ENCODE measurements at places on chromosomes 4 and X.

- DNase-seq = no peak
Measured at GRCh38 chr4:2907226-2907625, 56.0 kb downstream of the NOP14 start.

- DNase-seq = no peak
Measured at GRCh38 chr4:41509451-41509866, 28.5 kb upstream of the LIMCH1 start.

DNA sequence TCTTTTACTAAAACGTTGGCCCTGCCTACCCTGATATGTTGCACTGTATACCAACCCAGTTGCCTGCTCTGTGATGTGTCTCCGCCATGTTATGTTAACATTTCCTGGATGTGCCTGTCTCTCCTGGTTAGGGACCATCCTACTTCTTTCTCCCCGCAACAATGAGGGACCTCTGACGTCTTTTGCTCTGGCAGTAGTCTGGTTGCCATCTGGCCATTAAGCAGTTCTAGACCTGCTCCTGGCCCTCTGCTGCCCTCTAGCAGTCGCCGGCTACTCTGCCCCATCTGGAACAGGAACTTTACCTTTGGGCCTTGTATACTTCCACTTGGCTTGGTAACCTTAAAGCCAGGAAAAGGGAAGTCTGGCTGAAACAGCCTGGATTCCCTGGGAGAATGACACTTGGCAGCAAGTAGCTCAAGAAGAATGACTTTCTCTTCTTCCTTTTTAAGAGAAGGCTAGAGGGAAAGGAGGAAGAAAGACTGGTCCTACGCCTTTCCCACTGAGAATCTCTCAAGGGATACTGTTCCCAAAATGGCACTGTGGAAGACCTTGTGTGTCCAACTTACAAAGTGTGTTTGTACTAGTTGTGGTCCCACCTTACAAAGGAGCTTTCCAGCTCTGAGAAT is 63.5 kb downstream of the GPC3 start:
- DNase-seq = peak; percentile 60

GRCh38 chr4:2891294-2891693 is 47.6 kb downstream of the ADD1 start:
- DNase-seq = no peak

DNA sequence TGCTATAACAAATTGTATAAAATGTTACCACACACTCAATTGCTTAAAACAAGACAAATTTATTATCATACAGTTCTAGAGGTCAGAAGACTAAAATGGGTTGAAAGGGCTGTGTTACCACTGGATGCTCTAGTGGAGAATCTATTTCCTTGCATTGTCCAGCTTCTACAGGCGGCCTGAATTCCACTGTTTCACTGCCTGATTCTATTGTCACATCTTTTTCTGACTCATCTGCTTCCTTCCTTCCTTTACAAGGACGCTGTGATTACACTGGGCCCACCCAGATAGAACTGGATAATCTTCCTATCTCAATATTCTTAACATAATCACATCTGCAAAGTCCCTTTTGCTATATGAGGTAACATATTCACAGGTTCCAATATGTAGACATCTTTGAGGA is 19.4 kb upstream of the ARMCX1 start:
- DNase-seq = no peak

GRCh38 chr4:86896596-86896995 is 4.4 kb upstream of the C4orf36 start:
- DNase-seq = no peak

- peak; percentile 3 for DNase-seq
Measured at GRCh38 chr4:163161536-163162205, 5.0 kb downstream of the NAF1 start.

DNA sequence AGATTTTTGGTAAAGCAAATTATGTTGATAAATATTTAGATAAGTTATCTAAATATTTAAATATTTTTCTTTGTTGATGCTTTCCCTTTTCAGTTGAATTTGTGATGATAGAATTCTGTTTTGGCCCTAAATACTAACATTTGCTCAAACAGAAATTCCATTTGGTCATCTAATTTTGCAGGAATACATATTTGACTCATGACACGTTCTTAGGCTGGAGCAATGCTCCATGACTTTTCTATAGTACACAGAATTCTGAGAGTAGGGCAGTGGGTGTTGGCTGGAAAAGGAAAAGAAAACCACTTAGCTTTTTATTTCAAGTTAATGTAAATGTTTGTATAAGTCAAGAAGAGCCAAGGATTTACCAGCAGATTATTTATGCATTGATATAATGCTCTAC is 58.6 kb upstream of the GK2 start:
- DNase-seq = no peak

- no peak for DNase-seq
Measured at GRCh38 chr4:95161781-95162469, 386.8 kb downstream of the UNC5C start.

- no peak for DNase-seq
Measured at GRCh38 chr4:117983541-117984365, 50.5 kb upstream of the NDST3 start.

GRCh38 chr4:106679063-106679462 is 310.5 kb upstream of the GIMD1 start:
- no peak for DNase-seq

DNA sequence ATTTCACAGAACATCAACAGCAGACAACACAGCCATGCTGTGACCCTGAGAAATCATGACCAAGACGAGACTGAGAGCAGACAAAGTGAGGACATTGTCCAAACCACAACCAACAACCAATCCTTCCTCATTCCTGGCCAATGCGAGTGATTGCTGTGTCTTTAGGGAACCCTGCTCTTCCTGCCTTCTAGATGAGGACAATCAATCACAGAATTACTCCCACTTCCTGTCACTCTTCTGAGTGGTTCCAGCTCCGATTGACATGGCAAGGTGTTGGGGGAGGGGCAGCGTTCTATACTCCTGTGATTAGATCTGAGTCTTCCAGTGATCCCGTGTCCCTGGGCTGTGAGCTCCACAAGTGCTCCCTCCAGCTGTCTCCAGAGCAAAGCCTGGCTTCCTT is 227.8 kb downstream of the STIM2 start:
- DNase-seq = no peak

DNA sequence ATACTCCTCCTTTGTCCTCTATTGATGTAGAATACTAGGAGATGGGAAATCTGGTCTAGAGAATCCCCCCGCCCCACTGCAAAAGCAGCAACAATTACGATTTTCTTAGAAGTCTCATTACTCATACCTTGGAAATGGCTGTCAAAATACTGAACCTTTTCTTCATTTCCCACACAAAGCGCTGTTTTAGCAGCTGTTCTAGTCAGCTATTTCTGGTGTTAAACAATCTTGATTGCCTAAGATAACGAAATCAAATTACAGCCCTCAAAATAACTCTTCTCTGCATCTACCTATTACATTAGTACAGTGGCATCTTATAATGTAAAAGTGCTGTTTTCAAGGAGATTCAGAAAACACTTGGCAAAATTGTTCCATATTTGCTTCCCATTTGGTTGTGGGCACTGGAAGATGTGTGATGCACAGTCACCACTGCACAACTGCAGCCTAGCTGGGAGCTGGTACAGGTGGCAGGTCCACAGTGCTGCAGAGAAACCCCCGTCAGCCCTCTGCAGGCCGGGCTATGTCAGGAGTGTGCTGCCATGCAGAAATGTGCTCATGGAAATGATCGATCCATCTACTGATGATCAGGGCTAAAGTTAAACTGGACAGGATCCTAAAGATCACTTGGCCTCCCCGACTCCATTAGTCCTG is 50.4 kb downstream of the TBC1D9 start:
- no peak for DNase-seq

- no peak for DNase-seq
Measured at GRCh38 chr4:7818399-7818911, 121.2 kb downstream of the AFAP1 start.

DNA sequence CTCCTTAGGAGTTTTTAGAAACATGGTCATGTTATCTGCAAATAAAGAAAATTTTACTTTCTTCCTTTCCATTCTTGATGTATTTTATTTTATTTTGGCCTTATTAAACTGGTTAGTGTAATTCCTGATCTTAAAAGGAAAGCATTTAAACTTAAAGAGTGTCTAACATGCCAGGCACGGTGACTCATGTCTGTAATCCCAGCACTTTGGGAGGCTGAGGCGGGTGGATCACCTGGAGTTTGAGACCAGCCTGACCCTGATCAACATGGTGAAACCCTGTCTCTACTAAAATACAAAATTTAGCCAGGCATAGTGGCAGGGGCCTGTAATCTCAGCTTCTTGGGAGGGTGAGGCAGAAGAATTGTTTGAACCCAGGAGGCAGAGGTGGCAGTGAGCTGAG is 281.3 kb downstream of the PTTG2 start:
- DNase-seq = no peak

GRCh38 chr4:155603360-155603891 is 63.2 kb upstream of the GUCY1A1 start:
- no peak for DNase-seq

GRCh38 chr4:84967243-84967690 is 777 bp upstream of the WDFY3 start:
- no peak for DNase-seq

DNA sequence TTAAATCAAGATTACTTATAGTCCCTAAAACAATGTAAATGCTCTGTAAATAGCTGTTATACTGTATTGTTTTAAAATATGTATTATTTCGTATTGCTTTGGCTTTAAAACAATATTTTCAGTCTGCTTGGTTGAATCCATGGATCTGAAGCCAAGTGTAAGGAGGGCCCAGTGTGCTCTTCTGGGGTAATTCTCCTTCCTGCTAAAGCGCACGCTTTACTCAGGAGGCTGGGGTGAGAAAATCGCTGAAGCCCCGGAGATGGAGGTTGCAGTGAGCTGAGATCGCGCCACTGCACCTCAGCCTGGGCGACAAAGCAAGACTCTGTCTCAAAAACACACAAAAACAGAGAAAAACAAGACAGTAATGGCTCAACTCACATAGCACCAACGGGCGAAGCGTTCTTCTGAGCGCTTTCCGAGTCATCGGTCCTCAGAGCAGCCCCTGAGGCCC is 391 bp upstream of the IDUA start:
- no peak for DNase-seq

DNA sequence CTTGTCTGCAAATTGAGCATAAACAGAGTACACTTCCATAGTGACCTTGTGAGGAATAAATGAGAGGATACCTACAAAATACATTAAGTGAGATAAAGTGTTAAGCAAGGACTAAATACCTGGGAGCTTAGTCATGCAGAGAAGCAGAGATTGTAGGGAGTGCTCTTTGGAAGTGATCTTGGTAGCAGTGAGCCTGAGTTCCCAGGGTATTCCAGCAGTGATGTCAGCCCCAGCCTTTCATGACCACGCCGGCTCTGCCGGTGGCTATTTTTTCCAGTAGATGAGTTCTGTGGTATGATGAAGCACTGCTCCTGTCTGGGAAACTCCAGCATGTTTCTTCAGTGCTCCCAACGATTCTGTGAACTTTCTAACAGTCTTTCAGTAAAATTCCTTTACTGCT is 391.5 kb upstream of the IGFBP7 start:
- DNase-seq = no peak

DNA sequence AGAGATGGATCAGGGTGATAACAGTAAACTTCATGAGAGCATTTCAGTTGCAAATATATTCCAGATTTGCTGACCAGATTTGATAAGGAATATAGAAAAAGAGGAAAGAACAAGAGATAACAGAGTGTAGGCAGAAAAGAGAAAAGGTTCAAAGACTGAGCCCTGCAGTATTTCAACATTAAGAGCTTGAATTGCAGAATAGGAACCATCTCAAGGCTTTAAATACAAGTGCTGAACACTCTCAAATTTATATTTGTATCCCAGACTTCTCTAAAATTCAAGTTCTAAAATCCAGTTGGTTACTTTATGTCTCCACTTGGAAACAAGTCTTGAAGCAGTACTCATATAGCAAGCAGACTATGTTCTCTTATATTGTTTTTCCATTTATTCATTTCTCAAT is 9.7 kb upstream of the MYOZ2 start:
- DNase-seq = no peak

DNA sequence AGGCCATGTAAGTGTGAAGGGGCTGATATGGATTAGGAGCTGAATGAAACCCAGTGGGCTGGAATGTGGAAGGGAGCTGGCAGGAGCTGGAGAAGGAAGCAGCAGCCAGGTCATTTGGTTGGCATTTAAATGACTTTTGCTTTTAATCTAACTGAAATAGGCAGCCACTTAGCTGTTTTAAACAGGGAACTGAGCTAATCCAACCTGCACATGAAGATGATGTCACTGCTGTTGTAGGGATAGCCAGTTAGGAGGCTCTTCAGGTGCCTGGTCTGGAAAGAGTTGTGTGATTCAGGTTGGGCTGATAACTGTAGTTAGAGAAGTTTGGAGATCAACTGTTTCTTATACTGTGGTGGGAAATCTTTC is 122.4 kb downstream of the PALLD start:
- no peak for DNase-seq

GRCh38 chrX:8190341-8190830 is 19.3 kb upstream of the VCX2 start:
- no peak for DNase-seq

DNA sequence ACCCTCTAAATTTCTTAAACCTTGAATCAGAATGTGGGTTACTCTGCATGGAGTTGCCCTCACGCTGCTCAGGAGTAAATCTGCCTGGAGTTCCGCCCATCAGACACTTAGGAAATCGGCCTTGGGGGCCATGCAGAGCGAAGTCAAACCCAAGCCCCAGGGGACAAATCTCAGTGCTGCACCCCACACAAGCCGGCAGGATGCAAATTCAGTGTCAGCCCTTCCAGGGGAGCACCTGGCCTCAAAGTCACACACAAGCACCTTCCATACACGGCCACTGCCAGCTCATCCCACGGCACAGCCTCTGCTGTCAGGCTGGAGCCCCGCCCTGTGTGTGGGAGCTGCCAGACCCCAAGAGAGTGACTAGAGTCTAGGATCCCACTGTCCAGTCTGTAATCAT is 27.4 kb downstream of the RNF212 start:
- DNase-seq = no peak

GRCh38 chrX:16484338-16484737 is 165.6 kb upstream of the S100G start:
- DNase-seq = peak; percentile 46

GRCh38 chrX:128848374-128848773 is 674.9 kb downstream of the SMARCA1 start:
- no peak for DNase-seq

- DNase-seq = no peak
Measured at GRCh38 chr4:95073646-95074045, 315.9 kb downstream of the BMPR1B start.

GRCh38 chrX:81201071-81201470 is 642 bp downstream of the HMGN5 start:
- DNase-seq = no peak

DNA sequence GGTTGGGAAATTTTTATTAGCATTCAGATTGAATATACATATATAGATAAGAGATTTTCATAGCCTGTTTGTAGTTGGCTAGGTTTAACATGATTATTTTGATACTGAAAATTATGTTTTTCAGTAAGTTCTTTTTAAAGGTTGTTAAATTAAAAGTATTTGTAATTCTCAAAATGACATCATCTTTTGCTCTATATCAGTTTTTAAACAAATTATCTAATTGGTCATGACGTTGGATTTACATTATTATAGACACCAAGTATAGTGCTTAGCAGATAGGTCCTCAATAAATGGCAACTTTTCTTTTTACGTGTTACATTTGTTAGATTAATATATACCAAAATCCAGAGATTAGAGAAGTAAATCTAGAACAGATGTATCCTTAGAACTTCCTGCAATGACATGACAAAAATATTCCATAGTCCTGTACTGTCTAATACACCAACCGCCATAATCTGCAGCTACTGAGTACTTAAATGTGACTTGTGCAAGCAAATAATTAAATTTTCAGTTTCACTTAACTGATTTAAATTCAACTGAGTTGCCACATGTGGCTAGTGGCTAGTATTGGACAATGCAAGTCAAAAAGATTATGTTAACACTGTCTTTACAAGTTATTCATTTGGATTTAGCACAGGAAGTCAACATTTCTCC is 1613.1 kb upstream of the TENM3 start:
- no peak for DNase-seq

All from activated CD4-positive, alpha-beta T cell treated with anti-CD3 and anti-CD28 coated beads for 48 hours (primary cell).